ENCODE measurements at places on chromosomes 3 and 15. TPM values are rescaled to one million over a fixed set of nuclear protein-coding genes. Genes with fewer than 3 reads are reported as not detected.
A peak's percentile ranks its signal among the peaks of the same experiment; 100 is the strongest.

DNA sequence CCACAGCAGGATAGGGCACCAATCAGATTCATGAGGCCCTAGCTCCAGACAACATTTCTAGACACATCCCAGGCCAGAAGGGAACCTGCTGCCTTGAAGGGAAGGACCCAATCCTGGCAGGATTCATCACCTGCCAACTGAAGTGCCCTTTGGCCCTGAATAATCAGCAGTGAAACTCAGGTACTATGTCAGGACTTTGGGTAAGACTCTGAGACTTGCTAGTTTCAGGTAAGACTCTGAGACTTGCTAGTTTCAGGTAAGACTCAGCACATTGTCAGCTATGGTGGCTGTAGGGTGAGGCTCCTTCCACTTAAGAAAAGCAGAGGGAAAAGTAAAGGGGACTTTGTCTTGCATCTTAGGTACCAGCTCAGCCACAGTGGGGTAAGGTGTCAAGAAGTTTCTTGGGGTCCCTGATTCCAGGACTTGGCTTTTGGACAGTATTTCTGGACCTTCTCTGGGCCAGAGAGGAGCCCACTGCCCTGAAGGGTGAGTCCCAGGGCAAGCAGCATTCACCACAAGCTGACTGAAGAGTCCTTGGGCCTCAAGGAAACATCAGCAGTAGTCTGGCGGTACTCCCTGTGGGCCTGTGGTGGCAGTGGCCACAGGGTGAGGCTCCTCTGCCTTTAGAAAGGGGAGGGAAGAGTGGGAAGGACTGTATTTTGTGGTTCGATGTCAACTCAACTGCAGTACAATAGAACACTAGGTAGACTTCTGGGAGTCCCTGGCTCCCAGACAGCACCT is 13.7 kb upstream of the COL8A1 start:
- ATAC-seq = no peak

DNA sequence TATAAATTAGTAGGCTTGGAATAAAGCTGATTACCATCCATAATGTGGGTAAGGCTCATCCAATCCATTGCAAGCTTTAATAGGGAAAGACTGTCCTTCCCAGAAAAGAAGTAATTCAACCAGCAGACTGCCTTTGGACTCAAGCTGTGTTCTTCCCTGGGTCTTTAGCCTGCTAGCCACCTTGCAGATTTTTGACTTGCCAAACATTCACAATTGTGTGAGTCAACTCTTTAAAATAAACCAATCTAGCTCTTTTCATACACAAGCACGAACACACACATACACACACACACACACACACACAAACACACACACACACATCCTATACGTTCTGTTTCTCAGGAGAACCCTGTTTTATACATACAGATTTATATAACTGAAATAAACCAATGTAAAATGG is 248.1 kb downstream of the NAALADL2 start:
- no peak for ATAC-seq

DNA sequence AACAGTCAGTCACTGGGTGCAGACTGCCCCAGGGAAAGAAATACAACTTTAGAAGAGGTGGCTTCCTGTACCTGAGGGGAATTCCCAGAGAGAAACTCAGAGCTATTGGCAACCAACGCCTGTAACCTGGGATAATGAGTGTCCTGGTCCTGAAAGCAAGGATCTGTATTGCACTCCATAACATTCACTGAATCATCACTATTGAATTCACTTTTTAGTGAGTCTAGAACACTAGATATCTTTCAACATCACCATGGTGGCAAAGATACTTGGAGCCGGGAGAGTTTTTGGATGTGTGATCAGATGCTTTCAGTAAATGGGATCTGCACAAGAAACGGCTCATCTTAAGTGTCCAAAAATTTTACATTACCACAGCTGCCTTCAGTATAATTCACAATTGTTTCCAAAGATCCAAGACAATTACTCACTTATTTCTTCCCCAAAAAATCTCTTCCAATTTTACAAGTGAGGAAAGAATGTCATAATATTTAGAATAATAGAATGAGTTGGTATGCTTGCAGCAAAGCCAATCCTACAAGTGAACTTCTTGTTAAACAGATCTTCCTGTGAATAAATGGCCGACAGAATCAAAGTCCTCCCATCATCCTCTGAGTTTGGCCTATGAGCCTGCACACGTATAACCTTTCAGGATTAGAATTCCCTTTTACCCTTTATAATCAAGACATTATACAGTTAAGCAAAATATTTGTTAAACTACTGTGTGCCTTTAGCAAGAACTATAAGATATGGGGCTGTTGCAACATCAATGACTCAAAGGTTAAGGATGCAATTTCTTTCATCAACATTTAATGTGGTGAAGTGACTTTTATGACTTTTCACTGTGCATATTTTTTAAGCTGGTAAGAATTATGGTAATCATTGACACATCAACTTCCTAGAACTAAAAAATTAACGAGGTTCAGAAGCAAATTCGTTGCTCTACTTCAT is 243.3 kb upstream of the COL8A1 start:
- ATAC-seq = peak; percentile 31

- peak; percentile 96 for ATAC-seq
Measured at GRCh38 chr3:190566043-190566933, 52.4 kb downstream of the IL1RAP start.

DNA sequence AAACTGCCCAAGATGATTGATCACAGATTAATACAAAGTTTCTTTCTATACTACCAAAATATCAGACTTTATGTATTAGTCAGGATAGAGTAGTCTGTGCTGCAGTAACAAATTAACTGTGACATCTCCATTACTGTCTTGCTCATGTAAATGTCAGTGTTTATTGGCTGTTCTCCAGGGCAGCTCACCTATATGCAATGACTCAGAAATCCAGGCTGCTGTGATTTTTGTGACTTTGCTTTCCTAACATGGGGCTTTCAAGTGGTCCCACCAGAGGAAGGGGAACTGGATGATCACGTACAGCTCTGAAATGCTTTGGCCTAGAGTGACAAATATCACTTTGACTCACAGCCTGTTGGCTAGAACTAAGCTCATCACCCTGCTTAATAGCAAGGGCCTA is 12.9 kb downstream of the PLS1 start:
- no peak for ATAC-seq

- ATAC-seq = no peak
Measured at GRCh38 chr3:107496855-107497254, 25.9 kb upstream of the BBX start.

- ATAC-seq = no peak
Measured at GRCh38 chr3:15861163-15861562, 63.4 kb upstream of the ANKRD28 start.

CLEC3B gene
- 25.7 TPM for total RNA-seq

ASB14 gene
- 0.68 TPM for total RNA-seq

DNA sequence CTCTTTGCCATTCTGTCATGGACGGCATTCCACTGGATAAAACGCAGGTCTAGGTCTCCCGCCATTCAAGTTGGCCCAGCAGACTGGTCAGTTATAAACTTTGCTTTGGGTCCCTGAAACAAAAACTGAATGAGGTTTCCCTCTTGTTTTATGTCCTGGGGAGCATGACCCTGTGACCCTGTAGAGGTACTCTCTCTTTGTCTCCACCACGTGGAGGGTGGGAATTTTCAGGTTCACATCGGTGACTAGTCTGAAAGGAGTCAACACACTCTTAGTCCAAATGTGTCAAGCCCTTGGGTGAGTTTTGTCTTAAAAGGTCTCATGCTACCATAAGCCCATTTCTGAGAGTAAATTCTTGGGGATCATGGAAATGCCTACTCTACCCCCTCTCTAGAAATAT is 139.9 kb downstream of the PLCH1 start:
- ATAC-seq = no peak

Data from motor neuron (in vitro differentiated cells).